ENCODE measurements at places on chromosomes 3 and 15.

- no peak for DNase-seq
Observed at GRCh38 chr3:73409138-73409763, 215.5 kb downstream of the PDZRN3 start.

GRCh38 chr15:88613074-88613944, 7.8 kb upstream of the AEN start:
- no peak for DNase-seq

GRCh38 chr15:92821491-92822116, 78.5 kb upstream of the CHD2 start:
- no peak for DNase-seq

GRCh38 chr3:135017003-135017893, 222.2 kb downstream of the EPHB1 start:
- no peak for DNase-seq

DNA sequence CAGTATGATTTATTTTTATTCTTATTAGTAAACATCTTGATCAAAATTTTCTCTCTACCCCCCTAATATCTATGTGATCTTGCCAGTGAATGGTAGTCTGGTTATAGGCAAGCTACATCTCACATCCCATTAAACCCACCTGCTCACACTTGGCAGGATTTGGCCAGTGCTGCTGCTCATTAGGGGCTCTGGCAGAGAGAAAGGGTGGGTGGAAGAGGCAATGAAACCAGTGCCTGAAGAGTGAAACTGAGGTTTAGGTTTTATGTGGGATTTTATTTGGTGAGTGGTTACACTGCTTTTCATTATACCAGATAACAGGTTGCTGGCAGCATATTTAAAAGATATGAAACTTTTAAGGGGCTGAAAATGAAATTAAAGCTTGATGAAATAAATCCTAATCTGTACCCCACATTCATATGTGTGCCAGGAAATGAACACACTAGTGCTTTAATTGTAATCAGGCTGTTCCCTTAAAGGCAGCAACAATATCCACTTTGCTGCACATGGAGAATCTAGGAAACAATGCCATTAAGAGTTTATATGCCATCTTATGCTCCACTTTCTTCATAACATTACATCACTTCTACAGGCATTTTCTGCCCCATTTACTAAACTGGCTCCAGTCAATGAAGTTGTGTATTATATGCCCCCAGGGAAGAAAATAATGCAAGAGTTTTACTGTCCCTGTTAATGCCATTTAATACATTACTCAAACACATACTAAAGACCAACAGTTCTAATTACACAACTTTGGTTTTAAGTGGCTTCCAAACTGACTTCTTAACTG, 688.7 kb downstream of the MECOM start:
- no peak for DNase-seq

- DNase-seq: no peak
Observed at GRCh38 chr3:113754494-113755159, 7.8 kb downstream of the ATP6V1A start.

DNA sequence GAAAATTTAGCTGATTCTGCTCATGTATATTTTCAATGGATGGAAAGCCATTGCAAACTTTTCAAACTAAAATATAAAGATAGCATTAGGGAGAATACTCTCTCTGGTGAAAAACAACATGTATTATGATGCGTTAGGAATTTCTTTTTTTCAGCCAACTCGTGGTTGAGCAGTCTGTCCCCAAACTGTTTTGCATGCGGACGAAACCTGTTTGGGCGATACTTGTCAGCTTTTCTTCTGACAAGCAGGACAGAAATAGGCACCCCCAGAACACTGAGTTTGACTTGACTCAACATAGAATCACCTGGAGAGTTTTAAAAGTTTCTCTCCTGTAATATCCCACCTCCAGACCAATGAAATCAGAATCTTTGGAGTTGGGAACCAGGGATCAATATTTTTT, 417.5 kb upstream of the TPRG1 start:
- DNase-seq: no peak

DNA sequence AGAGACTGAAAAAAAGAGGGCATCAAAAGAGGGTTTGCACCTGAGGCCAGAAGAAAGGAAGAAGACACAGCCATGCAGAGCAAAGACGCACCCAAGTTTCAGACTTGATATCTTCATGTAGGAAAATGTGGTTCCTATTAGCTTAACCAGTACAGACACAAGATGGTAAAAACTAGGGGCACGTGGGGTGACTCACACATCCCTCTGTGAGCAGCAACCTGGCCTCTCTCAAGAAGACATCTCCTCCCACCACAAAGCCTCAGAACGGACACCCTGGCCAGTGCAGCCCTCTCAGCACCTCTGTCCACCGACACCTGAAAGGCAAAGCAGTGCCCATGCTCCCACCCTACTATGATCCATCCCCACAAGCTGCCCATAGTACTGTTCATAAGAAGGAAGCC, 33.3 kb downstream of the GLB1 start:
- DNase-seq: peak; percentile 48

DNA sequence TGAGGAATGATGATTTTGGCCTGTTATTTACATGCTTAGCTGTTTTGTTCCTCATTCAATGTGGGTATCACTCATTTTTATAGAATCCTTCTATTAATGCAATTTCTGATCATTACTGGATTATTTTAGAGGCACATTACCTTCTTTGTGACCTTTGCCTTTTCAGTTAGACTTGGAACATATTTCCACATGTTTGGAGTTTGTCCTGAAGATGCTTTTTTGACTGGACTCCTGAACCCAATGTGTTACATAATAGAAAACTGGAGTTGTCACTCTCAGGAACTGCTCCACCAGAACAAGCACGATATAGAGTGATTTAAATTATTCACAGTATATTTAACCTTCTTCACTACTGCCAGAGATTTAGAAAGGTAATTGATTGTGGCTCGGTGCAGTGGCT, 59.5 kb downstream of the TP63 start:
- no peak for DNase-seq

DNA sequence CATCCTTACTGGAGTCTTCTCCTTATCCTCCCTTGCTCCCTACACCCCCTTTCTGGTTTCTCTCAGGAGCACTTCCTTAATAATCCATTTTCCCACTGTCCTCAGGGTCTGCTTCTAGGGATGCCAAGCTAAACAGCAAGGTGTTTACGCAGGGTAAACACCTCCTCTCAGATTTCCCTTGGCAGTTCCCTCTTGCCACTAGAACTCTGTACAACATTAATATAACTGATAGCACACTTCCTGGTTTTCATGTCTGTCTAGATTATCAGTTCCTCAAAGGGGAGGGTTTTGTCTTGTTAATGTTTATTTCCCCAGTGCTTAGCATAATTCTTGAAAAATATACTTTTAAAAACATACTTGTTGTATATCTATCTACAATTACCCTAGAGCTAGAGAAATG, 118.0 kb upstream of the SLC24A5 start:
- DNase-seq: no peak

DNA sequence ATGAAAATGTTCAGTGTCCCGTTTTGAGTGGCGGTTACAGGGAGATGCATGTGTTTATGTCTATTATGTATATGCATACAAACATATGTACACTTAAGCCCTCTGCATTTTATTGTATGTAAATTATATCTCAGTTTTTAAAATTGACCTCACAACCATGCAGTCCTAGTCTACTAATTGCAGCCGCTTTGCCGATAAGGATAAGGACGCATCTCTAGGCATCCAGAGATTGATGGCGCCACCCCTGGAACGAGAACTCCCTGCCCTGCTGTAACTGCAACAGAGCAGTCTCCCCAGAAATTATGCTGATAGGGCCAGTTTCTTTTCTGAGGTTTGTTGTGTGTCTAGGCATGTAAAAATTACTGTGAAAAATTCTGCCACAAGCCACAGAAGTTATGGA, 40.4 kb upstream of the TUBGCP5 start:
- DNase-seq: no peak

DNA sequence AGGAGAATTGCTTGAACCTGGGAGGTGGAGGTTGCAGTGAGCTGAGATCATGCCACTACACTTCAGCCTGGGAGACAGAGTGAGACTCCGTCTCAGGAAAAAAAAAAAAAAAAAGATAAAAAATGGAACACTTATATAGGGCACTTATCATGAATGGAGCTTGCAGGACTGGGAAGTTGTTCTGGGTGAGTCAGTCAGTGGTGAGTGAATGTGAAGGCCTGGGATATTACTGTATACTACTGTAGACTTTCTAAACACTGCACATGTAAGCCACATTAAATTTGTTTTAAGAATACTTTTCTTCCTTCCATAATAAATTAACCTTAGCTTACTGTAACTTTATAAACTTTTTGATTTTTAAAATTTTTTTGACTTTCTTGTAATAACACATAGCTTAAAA, 59.8 kb downstream of the SFMBT1 start:
- no peak for DNase-seq

- DNase-seq: no peak
Observed at GRCh38 chr3:61627768-61628185, 66.4 kb downstream of the PTPRG start.

- no peak for DNase-seq
Observed at GRCh38 chr3:99877031-99877579, 59.4 kb downstream of the CMSS1 start.

DNA sequence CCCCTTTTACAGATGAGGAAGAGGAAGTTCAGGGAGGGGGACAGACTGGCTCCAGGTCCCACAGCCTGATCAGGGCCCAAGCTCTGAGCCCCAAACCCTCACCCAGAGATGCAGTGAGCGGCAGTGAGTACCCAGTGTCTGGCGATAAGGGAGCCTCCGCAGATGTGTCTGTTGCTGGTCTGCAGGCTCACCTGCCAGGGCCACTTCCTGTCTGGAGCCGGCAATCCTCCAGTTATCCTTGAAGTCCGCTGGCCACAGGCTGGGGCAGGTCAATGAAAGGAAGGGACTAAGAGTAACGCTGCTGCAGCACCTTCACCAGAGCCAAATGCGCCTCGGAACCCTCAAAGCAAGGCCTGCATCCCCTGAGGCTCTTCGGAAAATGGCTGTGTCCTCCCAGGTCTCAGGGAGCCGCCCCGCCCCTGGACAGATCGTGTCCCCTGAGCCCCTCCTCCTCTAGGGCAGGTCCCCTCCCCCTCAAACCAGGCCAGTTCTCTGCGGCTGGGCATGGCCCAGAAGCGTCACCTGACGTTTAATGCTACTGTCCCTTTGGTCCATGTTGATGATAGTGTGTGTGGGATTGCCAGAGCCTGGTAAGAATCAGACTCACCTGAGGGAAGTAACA, 51.5 kb downstream of the MYL3 start:
- DNase-seq: no peak

- no peak for DNase-seq
Observed at GRCh38 chr3:13013151-13013561, 60.1 kb downstream of the IQSEC1 start.

DNA sequence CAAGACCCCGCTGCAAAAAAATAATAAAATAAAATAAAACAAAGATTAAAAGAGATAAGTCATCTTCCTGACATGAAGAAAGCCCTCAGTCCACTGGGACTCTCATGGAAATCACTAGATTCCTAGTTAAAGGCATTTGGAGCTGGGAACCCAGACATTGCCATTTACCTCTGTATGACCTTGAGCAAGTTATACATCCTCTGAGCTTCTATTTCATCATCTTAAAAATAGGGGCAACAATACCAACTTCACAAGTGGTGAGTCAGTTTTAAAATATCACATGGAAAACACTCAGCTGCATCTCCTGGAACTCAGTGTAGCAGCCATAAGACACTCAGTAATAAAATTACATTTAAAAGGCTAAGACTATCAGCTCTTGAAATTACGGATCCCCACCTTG, 334.8 kb downstream of the ERC2 start:
- no peak for DNase-seq

DNA sequence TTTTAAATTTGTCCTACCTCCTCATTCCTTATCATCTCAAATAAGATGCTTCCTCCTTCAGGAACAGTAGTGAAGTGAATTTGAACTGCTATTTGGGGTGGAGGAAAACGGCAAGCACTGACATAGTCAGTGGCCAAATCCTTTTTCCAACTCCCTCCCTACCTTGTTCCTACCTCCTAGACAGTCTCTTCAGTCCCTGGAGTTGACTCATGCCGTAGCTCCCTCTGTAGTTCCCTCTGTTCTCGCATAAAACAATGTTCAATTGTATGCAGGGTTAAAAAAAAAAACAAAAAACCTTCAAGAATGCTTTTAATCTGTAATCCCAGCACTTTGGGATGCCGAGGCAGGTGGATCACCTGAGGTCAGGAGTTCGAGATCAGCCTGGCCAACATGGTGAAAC, 1.4 kb downstream of the UBR1 start:
- DNase-seq: no peak

DNA sequence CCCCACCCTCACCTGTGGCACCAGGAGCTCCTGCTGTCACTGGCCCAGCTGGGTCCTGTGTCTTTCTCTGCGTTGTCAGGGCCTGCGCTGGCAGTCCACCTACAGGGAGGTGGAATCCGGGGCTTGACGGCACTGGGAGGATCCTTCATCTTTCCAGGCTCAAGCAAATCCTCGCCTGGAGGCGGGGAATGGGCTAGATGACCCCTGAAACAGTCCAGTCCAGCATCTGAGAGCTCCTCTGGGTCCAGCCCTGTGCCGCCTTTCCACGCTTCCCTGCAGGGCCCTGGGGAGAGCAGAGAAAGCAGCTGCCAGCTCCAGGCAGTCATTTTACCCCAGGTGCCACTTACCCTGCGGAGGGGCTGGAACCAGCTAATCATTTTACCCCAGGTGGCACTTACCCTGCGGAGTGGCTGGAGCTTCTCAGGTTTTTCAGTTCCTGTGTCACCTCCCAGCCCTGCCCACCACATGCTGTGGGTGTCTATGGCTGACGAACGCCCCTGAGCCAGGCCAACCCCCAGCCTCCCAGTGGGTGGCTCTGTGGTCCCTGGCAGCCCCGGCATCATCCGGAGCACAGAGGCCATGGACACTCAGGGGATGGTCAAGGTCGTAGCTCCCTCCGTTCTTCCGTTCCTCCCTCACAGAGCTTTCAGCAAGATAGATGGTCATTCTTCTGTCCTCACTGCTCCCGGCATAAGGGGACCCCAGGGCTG, 17.9 kb upstream of the ADIPOQ start:
- no peak for DNase-seq

DNA sequence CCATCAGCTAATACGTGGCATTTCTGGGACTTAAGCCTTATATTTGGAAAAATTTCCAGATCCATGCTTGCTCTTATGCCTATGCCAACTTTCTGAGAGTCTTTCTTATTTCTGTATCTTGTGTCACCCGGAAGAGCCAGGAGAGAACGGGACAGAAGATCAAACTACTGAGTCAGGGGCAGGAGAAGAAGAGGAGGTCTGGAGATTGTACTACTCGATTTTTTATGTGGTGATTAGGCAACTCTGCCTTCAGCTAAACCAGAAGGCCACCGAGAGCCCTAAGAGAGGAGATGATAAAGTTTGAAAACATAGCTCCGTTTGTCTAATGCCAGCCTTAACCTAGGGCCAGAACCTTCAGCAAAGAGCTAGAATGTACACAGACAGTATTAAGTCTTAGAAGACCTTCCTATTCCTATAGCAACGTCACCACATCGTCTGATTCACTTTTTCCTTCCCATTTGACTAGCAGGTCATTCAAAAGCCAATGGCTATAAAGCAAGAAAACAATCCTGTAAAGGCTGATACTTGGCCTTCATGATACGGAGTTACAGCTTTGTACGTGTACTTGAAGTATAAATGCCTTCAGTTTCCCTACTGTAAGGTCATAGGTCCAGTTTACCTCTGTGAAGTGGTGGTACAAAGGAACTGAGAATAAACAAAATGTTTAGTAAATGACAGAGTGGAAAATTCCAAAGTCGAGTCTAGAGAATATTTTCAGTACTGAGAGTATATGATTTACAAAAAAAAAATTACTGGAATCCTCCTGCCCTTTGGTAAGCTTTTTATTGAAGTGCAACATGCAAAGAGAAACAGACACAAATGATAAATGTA, 96.1 kb upstream of the ICE2 start:
- no peak for DNase-seq
